Suppressor macrophage treated with lipopolysaccharide for 4 hours (primary cell): ENCODE measurements at places on chromosomes 2 and 18.

GRCh38 chr2:221517146-221517695, 54.9 kb downstream of the EPHA4 start:
- no peak for DNase-seq

GRCh38 chr2:212530991-212531390, 7.6 kb downstream of the ERBB4 start:
- no peak for DNase-seq

DNA sequence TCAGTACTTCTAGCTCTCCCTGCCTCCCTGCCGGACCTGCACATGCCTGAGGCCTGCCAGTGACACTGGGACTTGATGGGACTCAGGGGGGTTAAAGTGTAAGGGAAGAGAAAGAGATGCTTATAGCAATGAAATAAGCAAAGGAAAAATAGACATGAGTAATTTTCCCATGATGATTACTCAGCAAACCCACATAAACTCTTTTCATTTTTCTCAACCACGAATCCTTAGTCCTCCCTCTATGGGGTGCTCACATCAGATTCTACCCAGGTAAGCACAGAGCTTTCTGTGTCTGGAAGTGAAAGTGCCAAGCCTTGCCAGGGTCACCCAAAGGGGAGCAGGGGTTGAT, 44.8 kb upstream of the ANKRD62 start:
- DNase-seq: peak; percentile 63

DNA sequence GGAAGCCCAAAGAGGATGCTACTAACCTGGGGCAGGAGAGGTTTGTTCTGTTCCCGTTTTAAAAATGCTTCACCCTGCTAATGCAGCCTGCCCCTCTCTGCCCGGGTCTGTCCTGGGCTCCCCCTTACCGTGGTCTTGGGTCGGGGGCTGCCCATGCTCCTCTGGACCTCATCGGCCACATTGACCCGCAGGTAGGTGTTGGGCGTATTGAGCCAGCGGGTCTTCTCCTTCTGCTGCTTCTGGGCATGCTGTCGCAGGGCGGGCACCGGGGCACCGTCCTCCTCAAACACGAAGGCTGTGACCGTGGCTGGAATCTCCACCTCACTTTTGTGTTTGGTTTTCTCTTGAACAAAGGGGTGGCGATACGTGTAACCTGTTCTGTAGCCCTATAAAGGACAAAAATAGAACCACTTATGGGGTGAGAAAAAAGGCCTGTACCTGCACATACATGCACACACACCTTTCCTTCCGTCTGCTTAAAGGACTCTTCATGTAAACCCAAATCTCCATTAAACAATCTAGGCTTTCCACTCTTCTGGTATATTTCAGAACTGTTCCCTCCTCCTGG, 89.3 kb downstream of the ADD2 start:
- no peak for DNase-seq

- no peak for DNase-seq
Measured at GRCh38 chr2:224033601-224034000, 5.5 kb downstream of the SERPINE2 start.

DNA sequence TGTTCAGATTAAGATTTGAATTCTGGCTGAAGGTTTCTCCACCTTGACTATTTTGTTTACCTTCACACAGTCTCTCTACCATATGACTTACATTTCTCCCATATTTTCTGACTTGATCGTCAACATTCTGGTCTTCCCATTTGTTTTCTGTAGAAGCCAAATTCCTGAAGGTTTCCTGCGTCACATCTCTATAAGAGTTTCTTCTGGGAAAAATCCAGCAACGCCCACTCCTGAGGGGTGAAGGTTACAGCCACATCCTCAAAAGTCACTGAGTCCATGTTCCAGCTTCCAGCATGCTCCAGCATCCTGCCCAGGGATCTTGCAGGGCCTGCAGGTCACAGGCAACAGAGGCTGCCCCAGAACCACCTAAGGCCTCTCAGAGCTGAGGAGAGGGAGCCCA, 47.5 kb downstream of the NBEAL1 start:
- DNase-seq: no peak

- DNase-seq: peak; percentile 100
Measured at GRCh38 chr2:219229305-219230058, at the start of the genes ANKZF1 and ATG9A. TSS of gene ANKZF1 (plus strand) at chr2:219229806. CDS start at chr2:219230258, 452 bp downstream. TSS of gene ATG9A (minus strand) at chr2:219229636. CDS start at chr2:219228024, 1,612 bp downstream.

DNA sequence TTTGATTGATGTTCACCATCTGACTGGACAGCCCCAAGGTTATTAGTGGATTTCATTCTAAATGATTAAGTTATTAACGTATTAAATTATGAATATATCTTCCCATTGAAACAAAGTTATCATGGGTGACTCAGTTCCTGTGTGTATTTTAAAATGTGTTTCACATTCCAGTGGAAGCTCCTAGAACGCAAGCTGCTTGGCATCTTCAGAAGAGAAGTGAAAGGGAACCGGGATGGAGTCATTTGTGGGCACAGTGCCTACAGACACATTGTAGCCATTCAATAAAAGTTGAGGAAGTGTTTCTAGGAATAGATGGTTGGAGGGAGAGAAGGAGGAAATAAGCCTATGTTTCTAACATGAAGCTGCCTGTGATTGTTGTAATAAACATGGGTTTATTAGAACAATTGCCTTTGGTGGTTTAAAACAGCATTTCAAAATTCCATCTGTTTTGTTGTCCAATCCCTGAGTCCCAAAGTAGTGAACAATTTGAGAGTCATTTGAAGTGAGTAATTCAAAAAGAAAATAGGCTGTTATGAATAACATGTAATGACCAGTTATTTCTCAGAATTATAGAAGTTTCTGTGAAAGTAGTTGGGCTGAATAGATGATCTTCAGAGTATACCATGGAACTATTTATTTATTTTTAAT, 143.5 kb downstream of the PKP4 start:
- DNase-seq: peak; percentile 91

- no peak for DNase-seq
Measured at GRCh38 chr2:26700078-26700477, 7.6 kb downstream of the KCNK3 start.

DNA sequence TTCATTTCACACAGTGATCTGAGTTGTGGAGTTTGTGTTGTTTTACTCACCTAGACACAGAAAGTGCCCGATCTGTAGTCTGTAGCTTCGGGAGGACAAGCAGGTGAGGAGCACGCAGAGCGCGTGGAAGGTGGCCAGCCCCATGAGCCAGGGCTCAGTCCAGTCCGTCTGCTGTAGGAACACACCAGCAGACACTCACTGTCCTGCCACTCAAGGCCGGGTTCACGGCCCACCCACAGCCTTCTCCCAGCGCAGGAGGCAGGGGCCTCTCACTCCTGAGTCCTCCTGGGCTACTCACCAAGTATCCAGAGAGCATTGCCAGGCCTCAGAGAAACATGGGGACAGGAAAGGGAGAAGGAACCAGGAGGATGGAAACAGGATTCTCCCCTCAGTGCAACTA, 1.7 kb downstream of the TMEM18 start:
- no peak for DNase-seq

DNA sequence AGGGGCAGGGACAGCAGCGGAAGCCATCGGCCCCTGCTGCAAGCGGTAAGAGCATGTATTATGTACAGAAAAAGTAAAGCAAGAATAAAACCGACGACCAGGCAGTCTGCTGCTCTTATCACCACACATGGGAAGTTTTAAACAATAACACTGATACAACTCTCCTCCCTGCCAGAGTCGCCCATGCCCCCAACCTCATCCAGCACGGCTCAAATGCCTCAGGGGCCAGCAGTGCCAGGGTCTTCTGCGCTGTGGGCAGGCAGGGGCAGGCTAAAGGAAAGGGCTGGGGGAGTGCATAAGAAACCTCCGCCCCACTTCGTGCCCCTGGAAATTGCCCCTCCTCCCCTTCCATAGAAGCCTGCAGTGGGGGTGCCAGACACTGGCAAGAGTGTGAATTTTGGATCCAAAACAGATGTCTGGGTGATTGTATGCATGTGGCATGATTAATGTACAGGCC, 10.1 kb downstream of the TEX51 start:
- DNase-seq: no peak

GRCh38 chr2:70009762-70010575, 48.5 kb upstream of the ASPRV1 start:
- peak; percentile 90 for DNase-seq

DNA sequence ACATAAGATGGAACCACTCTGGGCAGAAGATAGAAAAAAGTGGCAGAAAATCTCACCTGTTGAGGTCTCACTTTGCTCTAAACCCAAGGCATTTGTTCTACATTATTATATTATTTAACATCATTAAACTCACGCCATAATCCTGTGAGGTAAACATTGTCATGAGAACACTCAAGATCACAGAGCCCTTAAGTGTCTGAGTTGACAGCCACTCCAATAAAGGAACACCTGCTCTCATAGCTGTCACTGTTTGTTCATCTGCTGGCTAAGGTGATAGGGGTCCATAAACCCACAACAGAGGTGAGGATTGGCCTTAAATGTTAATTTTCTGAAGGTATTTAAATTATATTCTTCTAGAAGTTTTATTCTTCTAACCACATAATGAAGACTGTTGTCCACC, 439.7 kb downstream of the RIT2 start:
- DNase-seq: no peak

GRCh38 chr2:74668087-74668486, 14.0 kb downstream of the SEMA4F start:
- DNase-seq: no peak

- DNase-seq: no peak
Measured at GRCh38 chr18:21433436-21433835, 167.1 kb downstream of the ESCO1 start.

- DNase-seq: no peak
Measured at GRCh38 chr18:8333961-8334360, 275.3 kb upstream of the RAB12 start.

DNA sequence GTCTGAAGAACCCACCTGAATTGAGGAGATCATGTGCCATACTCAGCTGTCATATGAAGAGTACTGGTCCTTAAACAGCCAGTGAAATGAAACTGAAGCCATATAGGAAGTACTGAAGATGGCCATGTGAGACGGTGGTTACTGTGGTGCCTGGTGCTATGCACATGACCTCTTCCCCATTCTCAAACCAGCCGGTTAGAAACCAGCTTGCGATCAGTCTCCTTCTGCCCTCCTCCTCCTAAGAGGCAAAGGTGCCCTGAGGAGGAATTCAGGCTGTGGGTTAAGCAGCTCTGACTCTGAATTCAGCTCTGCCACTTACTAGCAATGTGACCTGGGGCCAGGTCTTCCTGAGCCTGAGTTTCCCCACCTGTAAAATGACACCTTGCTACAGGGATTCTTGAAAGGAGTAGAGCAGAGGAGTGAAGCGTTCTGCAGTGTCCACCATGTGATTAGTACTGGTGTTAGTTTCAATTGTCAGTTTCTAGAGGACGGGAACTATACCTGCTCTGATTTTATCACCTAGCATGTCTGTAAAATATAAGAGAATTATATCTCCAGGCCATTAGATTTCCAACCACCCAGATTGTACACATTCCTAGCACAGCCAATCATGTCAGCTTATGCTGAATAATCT, 5.1 kb downstream of the FECH start:
- peak; percentile 82 for DNase-seq

- DNase-seq: no peak
Measured at GRCh38 chr2:219684721-219685689, 57.6 kb downstream of the SLC4A3 start.

DNA sequence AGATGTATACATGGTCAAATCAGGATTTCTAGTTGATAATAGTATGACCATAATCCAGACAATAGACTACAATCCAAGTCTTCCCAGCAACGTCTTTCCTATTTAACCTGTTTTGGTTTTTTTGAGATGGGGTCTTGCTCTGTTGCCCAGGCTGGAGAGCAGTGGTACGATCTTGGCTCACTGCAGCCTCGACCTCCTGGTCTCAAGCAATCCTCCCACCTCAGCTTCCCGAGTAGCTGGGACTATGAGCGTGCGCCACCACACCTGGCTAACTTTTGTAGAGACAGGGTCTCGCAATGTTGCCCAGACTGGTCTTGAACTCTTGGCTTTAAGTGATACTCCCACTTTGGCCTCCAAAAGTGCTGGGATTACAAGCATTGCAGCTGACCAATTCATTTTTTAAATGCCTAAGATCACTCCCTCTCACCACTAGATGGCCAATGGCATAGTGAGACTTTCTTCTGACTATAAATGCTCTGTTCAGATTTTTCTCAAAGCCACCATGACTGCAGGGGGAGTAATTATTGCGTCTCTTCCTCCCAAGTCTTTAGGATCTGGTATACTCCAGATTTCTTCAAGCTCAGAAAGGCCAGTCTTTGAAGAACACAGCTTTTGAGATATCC, 47.6 kb downstream of the HNRNPLL start:
- DNase-seq: no peak

DNA sequence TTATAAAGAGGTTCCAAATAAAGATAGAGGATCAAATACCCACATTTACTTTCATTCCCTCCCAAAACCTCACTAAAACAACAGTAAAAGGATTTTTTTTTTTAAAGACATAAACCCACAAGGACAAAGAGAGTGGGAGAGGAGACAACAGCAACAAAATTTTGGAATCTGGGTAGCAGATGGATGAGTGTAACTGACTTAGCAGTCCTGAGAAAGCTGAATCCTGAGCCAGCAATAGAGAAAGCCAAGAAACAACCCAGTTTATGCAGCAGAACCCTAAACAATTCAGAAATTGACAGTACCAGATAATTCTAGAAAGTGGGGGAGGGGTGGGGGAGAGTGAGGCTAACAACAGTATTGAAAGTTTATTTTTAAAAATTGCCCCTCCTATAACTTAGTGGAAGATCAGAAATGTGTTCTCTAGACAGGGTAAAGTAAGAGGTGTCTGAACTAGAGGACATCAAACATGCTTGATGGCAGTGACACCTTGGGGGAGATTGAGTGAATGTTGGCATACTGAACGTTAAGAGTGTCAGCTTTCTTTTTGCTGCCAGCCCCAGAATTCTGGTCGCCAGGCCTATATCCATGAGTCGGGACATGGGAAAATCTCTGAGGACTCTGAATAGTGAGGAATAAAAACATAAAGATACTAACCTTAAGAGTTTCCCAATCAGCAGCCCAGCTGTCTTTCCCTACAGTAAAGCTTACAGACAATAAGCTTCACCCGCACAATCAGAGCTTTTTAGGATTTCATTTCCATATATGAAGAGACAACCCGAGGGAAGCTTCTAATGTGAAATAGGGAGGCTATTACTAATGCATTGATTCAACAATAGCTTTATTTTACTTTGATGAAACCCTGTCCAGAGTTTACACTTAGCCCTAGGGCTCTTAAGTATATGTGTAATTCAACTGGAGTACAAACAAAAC, 128.0 kb upstream of the ALPP start:
- DNase-seq: no peak

GRCh38 chr2:143909577-143910353, 610.2 kb downstream of the ZEB2 start:
- DNase-seq: no peak

- no peak for DNase-seq
Measured at GRCh38 chr2:104434318-104434792, 419.6 kb upstream of the POU3F3 start.

GRCh38 chr2:128449226-128450061, 130.8 kb upstream of the HS6ST1 start:
- DNase-seq: no peak
